ENCODE measurements at places on chromosomes 4 and X. TPM values are rescaled to one million over a fixed set of nuclear protein-coding genes. Genes with fewer than 3 reads are reported as not detected.

GRCh38 chr4:74391890-74392475, 27.0 kb downstream of the EREG start:
- DNase-seq, result no peak

GRCh38 chr4:90960433-90960832, 833.2 kb downstream of the CCSER1 start:
- no peak for DNase-seq

Gene NXF2
- total RNA-seq, result not detected

Gene ARHGAP36
- total RNA-seq, result 0.15 TPM

DNA sequence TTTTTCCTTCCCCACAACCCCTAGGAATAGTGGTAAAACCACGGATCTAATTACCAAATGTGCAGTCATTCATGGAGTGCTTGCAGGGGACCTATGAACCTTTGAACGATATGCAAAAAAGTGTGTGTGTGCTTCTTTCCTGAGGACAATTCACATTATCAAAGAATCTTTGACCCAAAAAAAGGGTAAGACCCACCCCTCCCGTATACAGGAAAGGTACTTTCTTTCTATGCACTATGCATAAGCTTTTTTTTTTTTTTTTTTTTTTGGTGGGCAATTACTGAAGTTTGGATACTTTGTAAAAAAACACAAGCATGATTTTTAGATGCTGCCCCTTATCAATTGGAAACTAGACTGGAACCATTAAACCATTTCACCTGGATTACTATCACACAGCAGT, 31.4 kb downstream of the SPRY1 start:
- no peak for DNase-seq

GRCh38 chrX:74492720-74493201, 71.5 kb downstream of the SLC16A2 start:
- DNase-seq, result no peak

GRCh38 chr4:112818594-112818965, 181.6 kb downstream of the LARP7 start:
- DNase-seq, result peak; percentile 13

GRCh38 chr4:23388255-23388654, 501.6 kb downstream of the PPARGC1A start:
- DNase-seq, result no peak

- no peak for DNase-seq
Observed at GRCh38 chrX:129956765-129957164, 25.7 kb upstream of the BCORL1 start.

Gene IGBP1
- total RNA-seq, result 121 TPM

DNA sequence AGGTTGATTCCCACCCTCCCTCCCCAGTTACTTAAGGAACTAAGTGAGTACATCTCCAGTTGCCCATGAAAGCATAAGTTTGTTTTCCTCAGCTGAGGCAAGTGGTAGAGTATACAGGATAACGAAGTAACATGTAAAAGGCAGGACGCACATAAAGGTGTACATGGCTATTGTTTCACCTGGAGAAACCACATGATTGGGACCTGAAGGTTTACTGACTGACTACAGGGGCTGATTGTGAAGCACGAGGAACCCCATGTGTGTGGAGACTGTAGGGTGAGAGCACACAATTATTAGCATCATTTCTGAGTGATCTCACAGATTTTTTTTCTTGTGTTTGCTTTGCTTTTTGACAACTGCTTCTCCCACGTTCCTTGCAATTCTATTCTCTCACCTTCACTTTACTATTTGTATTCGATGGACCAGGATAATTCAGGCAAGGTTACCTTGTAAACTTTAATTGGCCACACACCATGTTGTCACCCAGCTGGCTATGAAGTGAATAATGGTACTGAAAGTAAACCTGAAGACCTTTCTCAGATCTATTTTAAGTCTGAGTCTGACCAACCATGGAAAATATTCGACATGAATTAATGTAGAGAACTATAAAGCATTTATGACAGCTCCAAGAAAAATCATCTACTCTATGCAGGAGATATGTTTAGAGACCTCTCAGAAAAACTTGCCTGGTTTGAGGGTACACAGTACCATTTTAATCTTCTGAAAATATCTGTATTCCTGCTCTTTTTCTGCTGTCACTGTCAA, 102.5 kb upstream of the MYOZ2 start:
- no peak for DNase-seq

DNA sequence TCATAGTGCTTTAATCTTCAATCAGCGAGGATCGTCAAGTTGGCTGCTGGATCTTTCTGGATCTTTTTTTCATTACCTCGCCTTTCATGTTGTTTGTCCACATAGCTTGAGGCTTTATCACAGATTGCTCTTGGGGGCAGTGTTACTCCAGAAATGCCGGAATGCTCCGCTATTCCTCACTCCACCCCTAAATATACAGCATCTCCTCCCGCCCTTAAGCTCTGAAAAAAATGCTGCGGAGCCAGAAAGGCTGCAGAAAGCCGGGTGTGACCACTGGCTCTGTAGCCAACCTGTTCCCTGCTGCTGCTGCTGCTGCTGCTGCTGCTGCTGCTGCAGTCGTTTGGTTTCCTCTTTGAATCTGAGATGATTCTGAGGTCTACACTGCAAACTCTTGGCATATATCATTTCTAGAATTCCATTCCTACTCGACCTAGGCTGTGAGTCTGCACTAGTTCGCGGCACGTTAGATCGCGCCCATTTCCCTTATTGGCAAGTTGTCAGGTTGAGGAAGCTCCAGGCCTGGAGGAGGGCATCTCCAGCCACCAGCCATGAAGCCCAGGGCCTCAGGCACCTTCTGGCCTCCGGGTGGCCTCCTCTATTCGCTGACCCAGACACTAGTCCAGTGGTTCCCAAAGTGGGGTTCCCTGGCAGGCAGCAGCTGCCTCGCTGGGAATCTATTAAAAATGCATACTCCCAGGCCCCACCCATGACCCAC, 34.2 kb downstream of the WDR13 start:
- peak; percentile 85 for DNase-seq

GRCh38 chr4:80918004-80918403, 112.5 kb upstream of the BMP3 start:
- peak; percentile 36 for DNase-seq

DNA sequence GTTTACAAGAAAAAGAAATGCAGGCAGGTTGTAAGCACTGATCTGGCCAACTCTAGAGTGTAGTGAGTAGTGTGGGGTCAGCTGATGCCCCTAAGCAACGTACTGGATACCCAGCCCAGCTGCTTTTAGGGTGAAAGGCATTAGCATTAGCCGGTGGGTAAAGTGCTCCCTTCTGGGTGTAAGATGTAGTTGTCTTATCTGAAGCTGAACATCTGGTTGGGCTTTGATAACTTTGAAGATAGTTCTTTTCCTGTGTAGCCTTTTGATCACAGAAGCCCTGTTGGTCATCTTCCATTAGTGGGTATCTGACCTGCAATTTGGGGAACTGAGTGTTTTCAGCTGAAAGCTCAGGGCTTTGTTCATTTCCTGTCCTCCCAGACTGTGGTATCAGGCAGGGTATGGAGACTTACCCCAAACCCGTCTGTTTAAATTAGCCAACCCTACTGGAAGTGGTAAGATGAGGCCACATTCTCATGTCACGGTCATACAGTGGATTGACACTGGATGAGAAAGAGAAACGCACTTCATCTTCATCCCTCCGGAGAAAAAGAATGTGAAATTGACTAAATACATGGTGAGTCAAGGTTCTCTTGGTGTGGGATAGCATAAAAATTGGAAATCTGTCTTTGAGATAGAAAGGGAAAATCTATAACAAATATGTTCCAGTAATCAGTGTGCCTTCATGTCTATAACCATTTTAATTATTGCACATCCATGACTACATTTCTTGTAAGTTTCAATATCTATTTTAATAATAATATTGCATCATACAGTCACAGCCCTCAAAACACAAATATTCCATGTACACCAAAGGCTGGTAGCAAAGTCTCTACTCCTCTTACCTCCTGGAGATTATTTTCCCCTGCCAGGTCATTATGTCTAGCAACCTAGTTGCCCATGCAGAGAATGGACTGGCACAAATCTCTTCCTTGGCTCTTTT, 8.7 kb downstream of the RHOH start:
- DNase-seq, result no peak

Gene AMER1
- total RNA-seq, result 1.2 TPM

Gene BEX1
- 0.20 TPM for total RNA-seq

Gene NEUROG2
- not detected for total RNA-seq

- peak; percentile 65 for DNase-seq
Observed at GRCh38 chr4:86718152-86718551, 124.0 kb downstream of the PTPN13 start.

DNA sequence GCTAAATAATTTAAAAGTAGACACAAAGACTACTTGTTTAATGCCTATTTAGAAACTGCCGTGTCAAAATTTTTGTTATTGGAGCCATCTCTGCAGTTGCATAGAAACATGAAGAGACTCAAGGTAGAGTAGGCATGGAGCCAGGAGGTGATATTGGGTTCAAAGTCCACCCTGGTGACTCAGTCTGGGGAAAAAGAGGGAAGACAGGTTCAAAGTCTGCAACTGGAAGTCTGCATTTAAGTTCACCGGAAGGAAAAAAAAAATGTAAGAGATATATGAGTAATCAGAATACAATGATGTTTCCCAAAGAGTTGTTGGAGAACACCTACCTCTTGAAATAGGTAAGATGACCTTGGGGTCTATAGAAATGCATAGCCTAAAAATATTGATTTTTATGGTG, 67.4 kb upstream of the QRFPR start:
- peak; percentile 86 for DNase-seq

All from renal cortical epithelial cell (primary cell).